ENCODE measurements at places on chromosomes 1 and 21. TPM values are rescaled to one million over a fixed set of nuclear protein-coding genes. Genes with fewer than 3 reads are reported as not detected.
A peak's percentile ranks its signal among the peaks of the same experiment; 100 is the strongest.

Gene ZNF593OS
- total RNA-seq, result not detected

Gene TEKT2
- not detected for total RNA-seq

Gene PUSL1
- total RNA-seq, result 39.8 TPM

Gene RSPH1
- 0.23 TPM for total RNA-seq

Gene CD34
- total RNA-seq, result not detected

GRCh38 chr1:87435484-87435883, 106.8 kb downstream of the LMO4 start:
- DNase-seq, result peak; percentile 63

Gene KIF14
- 22.1 TPM for total RNA-seq

Gene TFF2
- total RNA-seq, result not detected

All from Daoy (cell line).